Spinal cord (tissue), 10 donors: ENCODE measurements at places on chromosomes 4 and X. TPM values are rescaled to one million over a fixed set of nuclear protein-coding genes. Genes with fewer than 3 reads are reported as not detected.

DNA sequence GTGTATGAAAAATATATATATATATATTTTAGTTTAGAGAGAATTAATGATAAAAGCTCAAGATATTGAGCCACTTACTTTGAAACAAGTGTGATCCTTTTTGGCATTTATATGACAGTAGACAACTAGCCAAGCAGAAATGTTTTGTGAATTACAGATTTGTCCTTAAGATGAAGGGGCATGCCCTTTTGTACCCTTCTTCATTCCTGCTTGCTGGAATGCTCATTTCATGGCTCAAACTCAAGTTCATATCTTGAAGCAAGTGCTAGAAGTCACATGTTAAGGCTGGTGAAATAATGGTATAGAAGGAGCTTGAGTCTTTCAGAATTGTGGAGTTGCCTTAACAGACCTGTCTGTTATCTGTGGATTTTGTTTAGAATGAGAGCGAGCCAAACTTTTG is 203.0 kb downstream of the BMPR1B start:
- DNase-seq = no peak
- H3K36me3 ChIP-seq = no peaks in the 10 kb centered on the region
- no peak overlapping the region for H3K27ac ChIP-seq
- no peaks in the 10 kb centered on the region for H3K27me3 ChIP-seq
- no peaks in the 10 kb centered on the region for H3K4me1 ChIP-seq

EGFL6 gene
- 21.9 TPM for total RNA-seq

GRCh38 chr4:1296324-1297022 is 6.8 kb downstream of the MAEA start:
- peaks cover 64% of the 10 kb centered on the region for H3K36me3 ChIP-seq
- DNase-seq = no peak
- H3K27ac ChIP-seq = no peak overlapping the region
- H3K27me3 ChIP-seq = no peaks in the 10 kb centered on the region
- H3K4me1 ChIP-seq = peaks cover 22% of the 10 kb centered on the region
- no peak overlapping the region for H3K4me3 ChIP-seq

DNA sequence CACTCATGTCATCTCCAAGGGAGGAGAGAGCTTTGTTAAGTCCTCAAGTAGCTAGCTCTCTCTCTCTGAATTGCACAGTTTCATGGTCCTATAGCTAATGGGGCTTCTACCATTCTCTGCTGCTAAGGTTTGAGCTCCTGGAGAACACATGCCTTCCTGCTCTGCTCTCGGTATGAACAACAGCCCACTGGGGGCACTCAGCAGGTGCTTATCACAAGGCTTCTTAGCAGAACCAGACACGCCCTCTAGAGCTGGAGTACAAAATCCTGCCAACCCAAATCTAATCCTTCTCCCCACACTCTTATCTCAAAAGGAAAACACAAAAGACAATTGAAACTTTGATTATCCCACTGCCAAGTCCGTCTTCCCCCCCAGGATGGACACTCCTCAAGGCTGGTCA is 176.5 kb downstream of the HS3ST1 start:
- no peaks in the 10 kb centered on the region for H3K4me1 ChIP-seq
- no peaks in the 10 kb centered on the region for H3K27me3 ChIP-seq
- H3K27ac ChIP-seq = no peak overlapping the region

EGF gene
- total RNA-seq = 1.8 TPM

GRCh38 chr4:185803022-185803421 is 9.0 kb downstream of the SORBS2 start:
- no peaks in the 10 kb centered on the region for H3K4me1 ChIP-seq
- no peaks in the 10 kb centered on the region for H3K27me3 ChIP-seq
- no peaks in the 10 kb centered on the region for H3K36me3 ChIP-seq
- H3K4me3 ChIP-seq = no peak overlapping the region
- no peak overlapping the region for H3K27ac ChIP-seq
- no peak for DNase-seq

- no peaks in the 10 kb centered on the region for H3K36me3 ChIP-seq
- DNase-seq = no peak
- no peaks in the 10 kb centered on the region for H3K4me1 ChIP-seq
- no peak overlapping the region for H3K4me3 ChIP-seq
- no peak overlapping the region for H3K27ac ChIP-seq
These were observed 1957.0 kb upstream of the AGA start for GRCh38 chr4:179399054-179399782.

DNA sequence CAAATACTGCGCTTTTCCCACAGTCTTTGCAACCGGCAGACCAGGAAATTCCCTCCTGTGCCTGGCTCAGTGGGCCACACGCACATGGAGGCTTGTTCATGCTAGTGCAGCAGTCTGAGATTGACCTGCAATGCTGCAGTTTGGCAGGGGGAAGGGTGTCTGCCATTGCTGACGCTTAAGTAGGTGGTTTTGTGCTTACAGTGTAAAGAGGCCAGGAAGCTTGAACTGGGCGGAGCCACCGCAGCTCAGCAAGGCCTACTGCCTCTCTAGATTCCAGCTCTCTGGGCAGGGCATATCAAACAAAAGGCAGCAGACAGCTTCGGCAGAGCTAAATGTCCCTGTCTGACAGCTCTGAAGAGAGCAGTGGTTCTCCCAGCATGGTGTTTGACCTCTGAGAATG is 390.5 kb upstream of the TECRL start:
- no peaks in the 10 kb centered on the region for H3K36me3 ChIP-seq
- no peak overlapping the region for H3K4me3 ChIP-seq
- H3K27me3 ChIP-seq = no peaks in the 10 kb centered on the region
- DNase-seq = no peak

- H3K27ac ChIP-seq = no peak overlapping the region
- no peak overlapping the region for H3K4me3 ChIP-seq
- H3K36me3 ChIP-seq = no peaks in the 10 kb centered on the region
- DNase-seq = no peak
- no peaks in the 10 kb centered on the region for H3K27me3 ChIP-seq
These were observed 74.6 kb downstream of the ARSJ start for GRCh38 chr4:113904877-113905276.

DNA sequence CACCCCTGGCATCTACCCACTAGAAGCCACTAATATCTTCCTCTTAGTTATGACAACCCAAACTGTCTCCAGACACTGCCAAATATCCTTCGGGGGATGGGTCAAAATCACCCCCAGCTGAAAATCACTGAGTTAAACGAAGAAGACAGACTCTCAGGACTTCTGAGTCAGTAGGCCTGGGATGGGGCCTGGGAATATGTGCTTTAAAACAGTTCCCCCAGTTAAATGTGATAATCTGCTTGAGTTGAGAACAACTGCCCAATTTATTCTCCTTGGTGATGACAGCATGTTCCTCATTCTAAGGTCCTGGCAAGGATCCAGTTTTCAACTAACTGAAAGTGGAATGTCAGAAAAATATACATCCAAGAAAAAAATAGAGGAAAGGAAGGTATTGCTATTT is 52.4 kb downstream of the CBLL2 start:
- H3K36me3 ChIP-seq = no peaks in the 10 kb centered on the region
- H3K27me3 ChIP-seq = peaks cover 2% of the 10 kb centered on the region
- no peak for DNase-seq
- no peak overlapping the region for H3K27ac ChIP-seq
- no peak overlapping the region for H3K4me3 ChIP-seq

- H3K4me1 ChIP-seq = peaks cover 13% of the 10 kb centered on the region
- peak overlapping the region; percentile 91 for H3K27ac ChIP-seq
- no peaks in the 10 kb centered on the region for H3K36me3 ChIP-seq
These were observed 825 bp upstream of the RASGEF1B start for GRCh38 chr4:81472281-81473182.

KIF4A gene
- 8.8 TPM for total RNA-seq

DNA sequence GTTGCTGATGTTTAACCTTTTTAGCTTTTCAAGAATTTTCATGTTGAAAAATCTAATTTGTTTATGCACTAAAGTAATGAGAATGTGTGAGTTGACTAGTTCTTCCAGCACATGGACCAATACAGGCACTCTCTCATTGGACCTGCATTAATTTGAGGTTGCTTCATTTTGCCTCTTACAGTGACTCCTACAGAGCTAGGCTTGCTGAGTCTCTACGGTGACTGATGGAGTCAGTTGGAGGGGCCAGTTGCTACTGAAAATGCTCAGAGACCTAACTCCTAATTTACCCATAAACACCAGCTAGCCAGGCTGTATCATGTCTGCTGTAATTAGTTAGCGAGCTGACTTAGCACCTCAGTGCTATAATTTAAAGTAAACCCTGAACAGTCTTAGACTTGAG is 10.9 kb downstream of the MTHFD2L start:
- H3K36me3 ChIP-seq = no peaks in the 10 kb centered on the region
- no peak for DNase-seq
- no peaks in the 10 kb centered on the region for H3K27me3 ChIP-seq
- H3K27ac ChIP-seq = no peak overlapping the region
- no peak overlapping the region for H3K4me3 ChIP-seq
- H3K4me1 ChIP-seq = no peaks in the 10 kb centered on the region

DNA sequence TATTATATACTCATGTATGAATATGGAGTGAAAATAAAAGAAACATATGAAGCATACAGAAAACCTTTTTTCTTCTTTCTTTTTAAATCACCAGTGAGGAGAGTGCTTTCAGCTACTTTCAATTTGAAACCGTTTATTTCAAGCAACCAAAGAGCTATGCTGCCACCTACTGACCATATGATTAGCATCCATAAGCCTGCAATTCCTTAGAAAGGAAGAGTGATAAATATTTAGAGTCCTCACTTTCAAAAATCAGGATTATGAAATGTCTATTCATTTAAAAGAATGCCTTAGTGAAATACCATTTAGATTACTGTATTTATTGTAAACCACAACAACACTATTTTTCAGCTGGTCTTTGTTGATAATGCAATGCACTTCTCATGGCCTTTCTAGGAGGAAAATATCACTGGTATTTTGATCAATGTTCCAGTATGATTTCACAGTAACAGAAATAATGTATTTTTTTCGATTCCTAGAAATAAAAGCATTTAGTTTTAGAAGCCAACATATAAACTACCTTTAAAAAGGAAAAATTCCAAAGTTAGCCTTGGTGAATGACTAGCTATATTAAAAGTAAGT is 667.6 kb downstream of the PCDH18 start:
- H3K4me3 ChIP-seq = no peak overlapping the region
- no peaks in the 10 kb centered on the region for H3K4me1 ChIP-seq
- peak; percentile 79 for DNase-seq
- no peak overlapping the region for H3K27ac ChIP-seq

DNA sequence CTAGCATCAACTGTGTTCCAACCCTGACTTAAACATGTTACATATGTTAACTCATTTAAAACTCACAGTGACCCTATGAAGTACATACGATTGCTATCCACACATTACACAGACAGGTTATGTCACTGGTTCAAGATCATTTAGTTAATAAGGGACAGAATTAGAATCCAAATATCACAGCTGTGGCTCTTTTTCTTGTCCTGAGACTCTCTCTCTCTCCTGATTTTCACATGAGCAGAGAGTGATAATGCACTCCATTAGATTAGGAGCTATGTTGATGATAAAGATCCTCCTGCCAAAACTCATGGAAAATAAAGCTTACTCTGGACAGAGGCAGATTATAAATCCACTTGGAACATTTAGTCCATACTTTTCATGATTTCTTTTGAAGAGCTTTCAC is 408.3 kb downstream of the PPARGC1A start:
- no peaks in the 10 kb centered on the region for H3K36me3 ChIP-seq
- no peak for DNase-seq
- H3K4me1 ChIP-seq = no peaks in the 10 kb centered on the region

GPRIN3 gene
- total RNA-seq = 29.5 TPM

GRCh38 chrX:152044383-152044782 is 69.9 kb upstream of the GABRE start:
- H3K27ac ChIP-seq = no peak overlapping the region
- H3K27me3 ChIP-seq = no peaks in the 10 kb centered on the region
- H3K36me3 ChIP-seq = no peaks in the 10 kb centered on the region
- H3K4me1 ChIP-seq = no peaks in the 10 kb centered on the region
- no peak for DNase-seq

DNA sequence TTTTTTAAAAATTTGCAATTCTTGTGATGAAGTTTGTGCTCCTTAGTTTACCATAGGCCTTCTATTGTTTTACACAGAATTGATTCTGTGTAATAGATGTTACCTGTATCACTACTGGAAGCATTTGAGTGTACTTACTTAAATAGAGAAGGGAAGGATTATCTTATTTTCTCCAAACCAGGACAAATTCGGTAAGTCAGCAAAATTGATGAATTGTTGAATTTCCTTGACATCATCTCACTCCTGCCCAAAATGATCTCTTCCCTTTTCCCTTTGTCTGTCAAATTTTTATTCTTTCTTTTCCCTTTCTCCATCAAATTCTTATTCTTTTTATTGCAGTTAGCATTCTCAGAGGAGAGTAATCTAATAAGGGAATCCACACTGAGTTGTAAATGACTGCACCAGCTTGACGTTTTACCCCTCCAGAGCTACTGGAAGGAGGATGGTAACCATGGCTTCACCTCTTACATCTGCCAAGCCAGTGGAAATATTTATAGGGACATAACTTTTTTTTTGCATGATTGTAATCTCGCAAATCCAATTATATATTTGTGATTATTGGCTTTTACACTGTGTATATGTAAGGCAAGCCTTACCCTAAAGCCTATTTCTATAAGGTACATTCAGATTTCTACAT is 42.6 kb upstream of the HAND2 start:
- no peak overlapping the region for H3K4me3 ChIP-seq
- no peak for DNase-seq
- H3K36me3 ChIP-seq = no peaks in the 10 kb centered on the region
- no peaks in the 10 kb centered on the region for H3K27me3 ChIP-seq
- H3K4me1 ChIP-seq = no peaks in the 10 kb centered on the region
